ENCODE measurements at places on chromosomes 16 and 17. TPM values are rescaled to one million over a fixed set of nuclear protein-coding genes. Genes with fewer than 3 reads are reported as not detected.

The TMEM132E gene
- total RNA-seq: not detected

The CD68 gene
- total RNA-seq: 1.8 TPM

The ATXN1L gene
- 15.5 TPM for total RNA-seq

The DVL2 gene
- 43.6 TPM for total RNA-seq

The KRT14 gene
- total RNA-seq: 6,767 TPM

The SLC16A6 gene
- total RNA-seq: 0.08 TPM

The KCNJ16 gene
- 1.5 TPM for total RNA-seq

The CD300LB gene
- total RNA-seq: not detected

The ADORA2B gene
- total RNA-seq: 73.7 TPM

The LRRC59 gene
- 118 TPM for total RNA-seq

The CACNG1 gene
- not detected for total RNA-seq

The IST1 gene
- total RNA-seq: 128 TPM
